Cardiac muscle cell (in vitro differentiated cells and primary cell): ENCODE measurements at places on chromosomes 1 and 21. TPM values are rescaled to one million over a fixed set of nuclear protein-coding genes. Genes with fewer than 3 reads are reported as not detected.

GJA9 gene
- total RNA-seq = not detected in 2 replicates

VWA5B1 gene
- total RNA-seq = 0.27 and 0.39 TPM in 2 replicates

S100A8 gene
- 1.9 TPM in 1 of 2 replicates, not detected in the other for total RNA-seq

- DNase-seq = peak; percentile 23
- H3K27ac ChIP-seq = no peak overlapping the region
- no peak overlapping the region for H3K4me3 ChIP-seq
- H3K36me3 ChIP-seq = no peaks in the 10 kb centered on the region
Observed at GRCh38 chr1:222009105-222009730, 267.3 kb upstream of the DUSP10 start.

DNA sequence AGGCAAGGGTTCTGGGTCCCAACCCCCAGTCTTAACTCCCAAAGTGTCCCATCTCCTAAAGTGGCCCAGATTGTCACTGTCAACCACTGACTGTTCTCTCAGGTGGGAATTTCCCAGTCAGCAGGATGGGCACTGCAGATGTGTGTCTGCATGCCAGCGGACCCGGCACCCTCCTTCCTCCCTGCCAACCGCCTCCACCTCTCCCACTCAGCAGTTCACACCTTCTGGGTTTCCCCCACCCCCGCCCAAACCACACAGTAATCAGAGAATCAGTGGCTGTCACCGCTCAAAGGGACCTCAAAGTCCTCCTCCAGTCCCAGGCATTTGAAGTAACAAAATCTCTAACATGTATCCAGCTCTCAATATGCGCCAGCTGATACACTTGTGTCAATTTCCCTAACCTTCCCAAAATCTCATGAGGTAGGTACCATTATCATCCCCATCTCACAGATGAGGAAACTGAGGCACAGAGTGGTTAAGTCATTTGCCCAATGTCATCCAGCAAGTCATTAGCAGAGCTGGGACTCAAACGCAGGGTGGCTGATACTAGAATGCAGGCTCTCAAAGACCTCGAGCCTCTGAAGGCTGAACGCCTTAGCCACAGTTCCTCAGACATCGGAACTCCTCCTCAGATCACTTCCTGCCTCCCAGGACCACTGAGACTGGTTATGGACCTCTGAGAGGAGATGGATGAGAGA lies 4.8 kb downstream of the RUNX3 start:
- peaks cover 59% of the 10 kb centered on the region for H3K27me3 ChIP-seq
- no peak for DNase-seq
- peaks cover 5% of the 10 kb centered on the region for H3K4me1 ChIP-seq

GRCh38 chr1:206719169-206719839 lies 34.6 kb downstream of the MAPKAPK2 start:
- H3K36me3 ChIP-seq = no peaks in the 10 kb centered on the region
- H3K27me3 ChIP-seq = no peaks in the 10 kb centered on the region
- peaks cover 65% of the 10 kb centered on the region for H3K4me1 ChIP-seq

- H3K27me3 ChIP-seq = peaks cover 30% of the 10 kb centered on the region
- DNase-seq = peak; percentile 42
- no peak overlapping the region for H3K4me3 ChIP-seq
- no peaks in the 10 kb centered on the region for H3K4me1 ChIP-seq
Observed at GRCh38 chr1:112744009-112744578, 29.0 kb upstream of the PPM1J start.

GRCh38 chr1:198176179-198176578 lies 19.4 kb downstream of the NEK7 start:
- H3K4me3 ChIP-seq = no peak overlapping the region
- H3K36me3 ChIP-seq = no peaks in the 10 kb centered on the region
- H3K27me3 ChIP-seq = no peaks in the 10 kb centered on the region
- H3K27ac ChIP-seq = no peak overlapping the region
- H3K4me1 ChIP-seq = peaks cover 15% of the 10 kb centered on the region

DNA sequence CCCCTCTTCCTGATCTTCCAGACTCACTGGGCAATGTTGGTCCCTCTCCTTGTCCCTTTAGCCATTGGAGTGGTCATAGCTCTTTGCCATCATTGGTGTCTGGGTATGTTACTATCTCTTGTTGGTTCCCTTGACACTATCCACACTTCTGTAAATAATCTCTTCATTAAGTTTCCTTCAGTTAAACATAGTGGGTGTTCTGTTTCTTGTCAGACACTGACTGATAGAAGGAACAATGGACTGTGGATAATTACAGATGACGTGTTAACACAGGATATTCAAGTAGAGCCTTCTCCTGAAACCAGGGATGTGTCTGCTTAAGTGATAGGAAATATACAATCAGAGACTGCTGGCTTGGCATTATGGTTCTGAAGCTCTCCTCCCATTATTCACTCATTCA lies 458.3 kb upstream of the USP24 start:
- no peak overlapping the region for H3K4me3 ChIP-seq
- no peak for DNase-seq
- H3K36me3 ChIP-seq = no peaks in the 10 kb centered on the region
- H3K27ac ChIP-seq = no peak overlapping the region
- H3K4me1 ChIP-seq = no peaks in the 10 kb centered on the region
- H3K27me3 ChIP-seq = no peaks in the 10 kb centered on the region

DNA sequence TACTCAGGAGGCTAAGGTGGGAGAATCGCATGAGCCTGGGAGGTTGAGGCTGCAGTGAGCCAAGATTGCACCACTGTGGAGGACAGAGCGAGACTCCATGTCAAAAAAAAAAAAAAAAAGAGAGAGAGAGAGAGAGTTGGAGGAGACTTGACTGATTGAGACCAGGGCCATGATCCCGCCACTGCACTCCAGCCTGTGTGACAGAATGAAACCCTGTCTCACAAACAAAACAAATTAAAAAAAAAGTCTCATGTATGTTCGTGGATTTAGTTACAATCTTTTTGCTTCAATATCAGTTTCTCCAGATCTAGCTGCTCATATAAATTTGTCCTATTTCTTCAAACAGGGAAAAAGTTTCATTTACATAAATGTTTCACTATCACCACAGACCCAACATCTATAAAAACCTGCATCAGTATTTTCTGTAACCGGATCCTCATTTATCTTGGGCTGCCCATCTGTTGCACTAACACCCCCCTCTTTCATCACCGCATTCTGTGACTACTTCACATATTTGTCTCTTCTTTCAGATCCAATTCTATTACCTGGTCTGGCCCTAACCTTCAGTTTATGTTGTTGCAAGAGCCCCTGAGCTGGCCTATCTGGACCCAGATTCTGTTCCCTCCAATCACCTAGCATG lies 127.0 kb downstream of the GREM2 start:
- no peaks in the 10 kb centered on the region for H3K36me3 ChIP-seq
- no peaks in the 10 kb centered on the region for H3K27me3 ChIP-seq
- no peak for DNase-seq
- no peak overlapping the region for H3K4me3 ChIP-seq
- H3K27ac ChIP-seq = no peak overlapping the region

DNA sequence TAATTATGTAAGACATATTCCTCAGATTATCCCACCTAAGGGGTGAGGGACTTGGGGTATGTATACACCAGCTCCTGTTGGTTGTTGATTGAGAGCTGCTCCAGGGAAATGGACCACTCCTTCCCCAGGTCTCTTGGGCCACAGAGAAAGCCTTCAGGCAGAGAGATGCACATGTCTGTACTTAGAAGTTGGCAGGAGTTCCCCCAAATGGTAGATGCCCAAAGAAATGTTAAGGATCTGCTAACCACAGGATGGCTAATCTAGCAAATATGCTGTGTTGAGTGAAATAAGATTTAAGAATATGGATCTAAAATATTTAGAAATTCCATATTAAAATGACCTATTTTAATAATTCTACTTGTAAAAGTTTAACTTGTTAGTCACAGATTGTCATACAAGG lies 100.8 kb upstream of the DNAH14 start:
- no peaks in the 10 kb centered on the region for H3K4me1 ChIP-seq
- no peak overlapping the region for H3K4me3 ChIP-seq
- no peaks in the 10 kb centered on the region for H3K27me3 ChIP-seq
- no peaks in the 10 kb centered on the region for H3K36me3 ChIP-seq

DNA sequence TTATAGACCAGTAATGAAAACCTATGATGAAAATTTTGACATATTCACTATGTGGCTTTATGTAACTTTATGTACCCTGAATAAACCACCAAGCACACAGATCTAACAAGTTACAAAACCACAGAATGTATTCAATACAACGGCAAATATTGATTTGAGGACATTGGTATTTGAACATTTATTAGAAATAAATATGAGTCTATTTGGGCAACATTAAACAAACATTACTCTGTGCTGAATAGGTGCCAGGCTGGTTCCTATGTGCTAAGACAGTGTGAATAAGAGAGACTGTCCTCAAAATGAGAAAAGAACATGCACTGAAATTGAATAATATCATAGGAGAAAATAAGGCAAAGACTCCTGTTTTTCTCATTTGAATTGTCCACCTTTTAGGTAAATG lies 1341.2 kb downstream of the PLA2G4A start:
- no peaks in the 10 kb centered on the region for H3K27me3 ChIP-seq
- no peak overlapping the region for H3K27ac ChIP-seq
- no peaks in the 10 kb centered on the region for H3K4me1 ChIP-seq
